Stimulated activated CD8-positive, alpha-beta memory T cell treated with anti-CD3 and anti-CD28 coated beads, Interleukin-15, amount 100 ng/mL, for 24 hours (primary cell): ENCODE measurements at places on chromosomes 12 and 14.

- DNase-seq: no peak
These were observed 107.1 kb upstream of the WSCD2 start for GRCh38 chr12:108021949-108022522.

DNA sequence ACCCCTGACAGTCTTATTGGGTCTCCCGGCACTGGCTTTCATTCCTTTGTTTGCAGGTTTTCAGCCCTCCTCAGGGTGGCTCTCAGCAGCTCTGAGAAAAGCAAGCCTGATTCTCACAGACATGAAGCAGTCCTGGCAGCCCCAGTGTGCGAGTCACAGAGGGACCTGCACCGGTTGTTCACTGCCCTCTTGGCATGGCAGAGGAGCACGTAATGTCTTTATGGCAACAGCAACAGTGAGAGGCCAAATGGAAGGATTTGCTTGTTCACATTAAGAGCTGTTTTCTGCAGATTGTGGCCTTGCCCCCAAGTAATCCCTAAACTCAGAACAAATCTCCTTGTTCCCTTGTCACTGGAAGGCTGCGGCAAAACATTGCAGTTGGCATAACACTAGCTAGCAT, 3.4 kb downstream of the KCNA5 start:
- no peak for DNase-seq

GRCh38 chr12:2247120-2247519, 194.3 kb downstream of the CACNA1C start:
- DNase-seq: no peak

DNA sequence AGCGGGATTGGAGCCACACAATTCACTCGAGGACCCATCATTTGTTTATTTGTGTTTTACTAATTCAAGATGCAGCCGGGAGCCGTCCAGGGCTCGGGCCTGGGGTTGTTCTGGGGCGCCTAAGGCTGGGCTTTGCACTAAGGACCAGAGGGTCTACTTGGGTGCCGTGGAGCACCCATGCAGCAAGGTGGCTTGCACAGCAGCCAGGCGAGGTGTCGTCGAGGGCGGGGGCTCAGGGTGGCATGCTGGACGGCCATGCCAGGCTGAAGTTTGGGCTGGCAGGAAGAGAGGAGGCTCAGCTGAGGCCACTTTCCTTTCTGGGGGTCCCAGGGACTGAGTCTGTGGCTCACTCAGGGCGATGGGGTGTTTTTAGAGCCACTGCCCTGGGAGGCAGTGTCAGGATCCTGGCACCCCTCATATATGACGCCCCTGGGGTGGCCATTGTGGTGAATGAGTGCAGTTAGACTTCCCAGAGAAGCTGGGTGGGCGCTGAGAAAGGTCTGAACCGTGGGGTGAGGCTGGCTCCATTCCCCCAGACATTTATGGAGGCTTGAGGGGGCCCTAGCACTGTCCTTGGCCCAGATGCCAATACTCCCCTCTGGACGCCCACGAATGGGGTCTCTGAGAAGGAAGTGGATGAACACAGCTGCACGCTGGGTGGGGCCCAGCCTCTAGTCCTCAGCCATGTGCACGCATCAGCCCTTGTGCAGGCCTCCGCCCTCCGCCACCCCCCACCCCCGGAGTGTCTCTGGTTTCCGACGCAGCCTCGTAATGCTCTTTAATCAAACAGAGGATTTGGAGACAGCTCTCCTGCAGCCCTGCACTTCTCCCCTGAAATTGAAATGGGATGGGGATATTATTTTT, 11.3 kb downstream of the MEG3 start:
- DNase-seq: no peak

DNA sequence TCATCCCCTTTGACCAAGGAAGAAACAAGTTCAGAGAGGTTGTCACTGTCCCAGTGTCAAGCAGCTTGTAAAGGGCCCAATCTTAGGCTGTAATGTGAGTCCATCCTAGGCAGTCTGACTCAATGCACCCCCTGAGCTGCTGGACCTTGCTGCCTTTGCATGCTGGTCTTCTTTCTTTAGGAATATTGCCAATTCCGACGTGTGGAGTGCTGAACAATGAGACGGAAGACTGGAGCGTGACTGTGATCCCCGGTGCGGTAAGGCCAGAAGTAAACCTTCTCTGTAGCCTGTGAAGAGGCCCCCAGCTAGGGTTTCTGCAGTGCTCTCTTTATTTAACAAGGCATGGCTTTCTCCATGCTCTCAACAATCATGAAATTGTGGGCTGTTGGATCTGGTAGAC, 963 bp downstream of the TCTN2 start:
- DNase-seq: no peak

DNA sequence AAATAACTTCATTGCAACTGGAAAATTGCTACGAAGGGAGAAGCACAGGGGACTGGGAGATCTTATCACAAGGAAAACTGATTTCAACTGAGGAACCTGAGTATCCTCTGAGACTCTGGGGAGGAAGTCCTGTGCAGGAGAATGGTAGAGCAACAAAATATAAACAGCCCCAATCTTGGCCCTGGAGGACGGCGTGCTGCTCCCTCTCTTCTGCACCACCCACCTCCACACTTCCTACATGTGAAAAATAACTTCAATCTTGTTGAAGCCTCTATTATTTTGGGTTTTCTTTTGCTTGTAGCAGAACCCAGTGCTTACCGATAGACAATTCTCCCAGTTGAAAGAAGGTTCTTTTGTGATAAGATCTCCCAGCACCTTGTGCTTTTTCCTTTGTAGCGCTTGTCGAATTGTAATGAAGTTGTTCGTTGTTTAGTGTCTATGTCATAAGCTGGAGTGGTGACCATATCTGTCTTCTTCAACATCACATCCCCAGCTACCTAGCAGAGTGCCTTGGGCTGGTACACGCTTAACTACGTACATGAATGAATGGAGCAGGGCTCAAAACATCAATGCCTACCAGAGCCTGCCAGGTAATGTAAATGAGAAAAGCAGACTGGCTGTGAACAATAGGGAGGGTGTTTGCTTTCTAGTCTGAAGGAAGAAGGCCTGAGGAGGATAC, 2.8 kb upstream of the CD4 start:
- DNase-seq: no peak

- DNase-seq: no peak
These were observed 40.6 kb downstream of the GXYLT1 start for GRCh38 chr12:42104087-42104486.

GRCh38 chr14:50744231-50744630, 76.1 kb upstream of the SAV1 start:
- DNase-seq: no peak

DNA sequence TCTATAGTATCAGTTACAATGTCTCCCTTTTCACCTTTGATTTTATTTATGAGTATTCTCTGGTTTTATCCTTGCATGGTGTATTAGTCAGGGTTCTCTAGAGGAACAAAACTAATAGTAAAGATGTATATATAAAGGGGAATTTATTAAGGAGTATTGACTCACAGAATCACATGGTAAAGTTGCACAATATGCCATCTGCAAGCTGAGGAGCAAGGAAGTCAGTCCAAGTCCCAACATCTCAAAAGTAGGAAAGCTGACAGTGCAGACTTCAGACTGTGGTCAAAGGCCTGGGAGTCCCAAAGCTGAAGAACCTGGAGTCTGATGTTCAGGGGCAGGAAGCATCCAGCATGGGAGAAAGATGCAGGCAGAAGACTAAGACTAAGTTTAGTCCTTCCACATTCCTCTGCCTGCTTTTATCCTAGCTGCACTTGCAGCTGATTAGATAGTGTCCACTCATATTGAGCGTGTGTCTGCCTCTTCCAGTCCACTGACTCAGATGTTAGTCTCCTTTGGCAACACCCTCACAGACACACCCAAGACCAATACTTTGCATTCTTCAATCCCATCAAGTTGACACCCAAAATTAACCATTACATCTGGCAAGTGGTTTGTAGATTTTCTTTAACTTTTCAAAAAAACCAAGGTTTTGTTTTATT, 308.0 kb upstream of the LMO3 start:
- DNase-seq: no peak

DNA sequence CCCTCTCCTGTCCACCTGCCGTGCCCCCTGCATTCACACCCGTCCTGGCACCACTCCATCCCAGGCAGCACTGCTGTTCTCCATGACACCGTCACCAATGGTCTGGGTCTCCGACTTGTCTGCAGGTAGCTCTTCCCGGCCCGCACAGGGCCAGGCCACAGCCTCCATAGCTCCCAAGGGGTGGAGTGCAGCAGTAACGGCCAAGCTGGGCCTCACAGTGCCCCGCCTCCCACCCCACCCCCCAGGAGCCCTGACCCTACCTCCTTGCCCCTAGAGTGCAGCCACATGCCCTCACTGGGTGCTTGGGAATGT, 12.9 kb downstream of the FBRSL1 start:
- DNase-seq: no peak

DNA sequence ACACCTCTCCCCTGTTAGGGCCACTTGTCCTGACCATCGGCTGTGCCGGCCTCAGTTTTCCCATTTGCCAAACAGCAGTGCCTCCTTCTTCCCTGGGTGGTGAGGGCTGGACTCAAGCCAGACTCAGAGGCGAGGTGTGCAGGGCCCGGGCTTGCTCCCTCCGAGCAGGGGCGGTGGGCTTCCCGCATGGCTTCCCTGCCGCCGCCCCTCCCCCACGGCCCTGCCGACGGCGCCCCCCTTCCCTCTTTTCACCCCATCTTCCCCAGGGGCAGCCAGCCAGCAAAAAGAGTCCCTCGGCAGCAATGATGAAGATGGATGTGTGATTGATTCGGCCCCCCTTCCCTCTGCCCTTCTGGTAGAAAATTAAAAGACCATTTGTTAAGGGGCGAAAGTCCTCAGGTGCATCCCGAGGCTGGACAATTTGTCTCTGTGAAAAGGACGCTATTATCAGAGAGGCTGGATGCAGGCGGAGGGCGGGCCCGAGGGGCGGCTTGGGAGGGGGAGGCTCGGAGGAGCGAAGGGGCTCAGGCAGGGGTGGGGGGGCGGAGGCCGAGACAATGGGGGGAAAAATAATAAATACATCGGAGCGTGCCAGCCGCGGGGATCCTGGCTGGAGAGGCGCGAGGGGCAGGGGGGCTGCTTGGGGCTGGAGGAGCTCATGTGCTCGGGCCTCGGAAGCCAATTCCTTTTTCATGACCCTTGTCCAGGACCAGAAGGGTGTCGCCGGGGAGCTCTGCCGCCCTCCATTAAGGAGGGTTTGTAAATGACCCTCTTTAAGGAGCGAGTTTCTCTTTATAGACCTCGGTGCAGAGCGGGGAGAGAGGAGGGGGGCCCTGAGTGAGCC, 48.0 kb upstream of the LHX5 start:
- DNase-seq: no peak

GRCh38 chr14:52325126-52325525, 11.0 kb downstream of the PTGER2 start:
- no peak for DNase-seq

- DNase-seq: no peak
These were observed 361.6 kb downstream of the AEBP2 start for GRCh38 chr12:19800884-19801283.

- DNase-seq: no peak
These were observed 82.8 kb downstream of the SLC25A47 start for GRCh38 chr14:100405760-100406455.

GRCh38 chr14:89480278-89480677, 63.2 kb upstream of the FOXN3 start:
- no peak for DNase-seq

DNA sequence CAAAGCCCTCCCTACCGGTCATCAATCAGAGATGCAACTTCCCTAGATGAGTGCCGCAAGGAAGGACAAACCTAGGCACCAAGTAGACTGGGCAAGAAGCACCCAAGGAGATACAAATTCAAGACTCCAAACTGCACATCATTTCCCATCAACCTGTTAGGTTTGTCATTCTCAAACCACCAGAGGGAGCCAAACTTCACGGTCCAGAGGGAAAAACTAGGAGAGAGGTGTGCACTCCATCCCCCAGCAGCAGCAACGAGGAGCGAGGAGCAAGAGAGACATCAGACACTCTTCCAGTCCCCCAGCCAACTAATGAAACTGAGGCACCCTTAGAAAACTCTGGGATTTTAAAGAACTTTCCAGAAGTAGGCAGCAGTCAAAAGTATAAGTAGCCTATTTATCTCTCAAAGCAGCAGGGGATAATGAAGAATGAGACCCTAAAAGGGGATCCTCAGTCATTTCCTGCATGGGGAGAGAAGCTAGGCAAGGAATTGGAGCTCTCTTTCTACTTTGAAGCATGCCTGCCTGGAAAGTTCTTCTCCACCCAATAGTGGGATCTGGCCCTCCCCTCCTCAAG, 37.0 kb upstream of the NT5DC3 start:
- no peak for DNase-seq

- DNase-seq: no peak
These were observed 196.2 kb upstream of the ARHGAP5 start for GRCh38 chr14:31880935-31881334.

DNA sequence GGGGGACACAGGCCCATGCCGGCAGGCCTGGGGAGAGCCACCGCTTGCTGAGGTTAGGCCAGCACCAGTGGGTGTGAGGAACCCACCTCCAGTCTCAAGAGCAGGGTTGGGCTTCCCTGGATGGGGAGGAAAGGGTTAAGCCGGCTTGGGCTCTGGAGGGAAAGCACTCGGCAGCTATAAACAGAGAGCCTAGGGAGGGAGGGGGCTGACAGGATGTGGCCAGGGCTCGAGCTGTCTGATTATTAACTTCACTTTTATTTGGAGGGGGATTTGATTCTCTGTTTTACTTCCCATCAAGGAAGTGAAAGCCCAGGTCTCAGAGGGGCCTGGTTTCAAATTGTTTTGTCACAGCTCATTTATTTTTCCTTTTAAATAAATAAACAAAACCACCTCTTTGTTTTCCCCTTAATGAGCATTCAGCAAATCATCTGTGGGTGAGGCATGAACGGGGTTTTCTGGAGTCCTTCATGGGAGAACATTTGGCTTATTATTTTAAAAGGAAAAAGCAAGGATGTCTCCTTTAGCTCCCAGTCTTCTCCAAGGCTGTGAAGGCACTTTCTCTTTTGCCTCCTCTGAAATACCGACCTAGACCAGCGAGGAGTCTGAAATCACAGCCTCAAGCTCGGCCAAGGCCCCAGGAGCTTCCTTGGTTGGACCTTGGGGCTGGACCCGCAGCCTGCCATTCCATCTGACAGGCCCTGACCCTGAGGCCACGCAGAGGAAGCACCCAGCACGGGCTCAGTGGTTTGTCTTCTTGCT, 21.9 kb upstream of the ZFP36L1 start:
- no peak for DNase-seq

- DNase-seq: no peak
These were observed 12.9 kb downstream of the BRAP start for GRCh38 chr12:111672822-111673381.

GRCh38 chr14:80933686-80934085, 7.9 kb downstream of the CEP128 start:
- DNase-seq: no peak

- no peak for DNase-seq
These were observed 69.2 kb downstream of the LGMN start for GRCh38 chr14:92679246-92679645.

GRCh38 chr12:39846971-39847650, 227.5 kb upstream of the ABCD2 start:
- DNase-seq: no peak

DNA sequence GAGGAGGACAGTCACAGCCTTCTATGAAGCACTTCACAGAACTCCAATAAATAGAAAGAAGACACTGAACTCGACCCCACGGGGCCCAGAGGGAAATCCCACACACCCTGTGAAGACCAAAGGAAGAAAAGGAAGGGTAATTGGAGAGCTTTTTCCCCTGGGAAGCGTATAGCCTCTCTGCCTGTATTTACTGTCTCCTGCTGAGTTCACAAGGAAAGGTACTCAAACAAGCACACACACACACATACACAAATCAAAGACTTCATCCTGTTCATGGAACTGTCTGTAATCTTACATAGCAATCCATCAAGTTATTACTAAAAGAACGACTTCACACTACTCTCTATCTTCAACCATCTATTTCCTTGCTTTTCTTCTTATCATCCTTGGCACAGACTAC, 15.3 kb downstream of the FOXN3 start:
- no peak for DNase-seq

GRCh38 chr14:101006008-101006407, 102.5 kb upstream of the RTL1 start:
- DNase-seq: no peak

GRCh38 chr14:91573528-91573893, 63.4 kb upstream of the PPP4R3A start:
- no peak for DNase-seq
